ENCODE measurements at places on chromosomes 1 and 21.

GRCh38 chr1:84997667-84998600 lies 1.0 kb upstream of the MCOLN2 start:
- DNase-seq, result no peak

- no peak for DNase-seq
Observed at GRCh38 chr21:15009837-15010363, 54.9 kb downstream of the NRIP1 start.

- no peak for DNase-seq
Observed at GRCh38 chr1:158208586-158209116, 28.0 kb downstream of the CD1D start.

GRCh38 chr21:25331286-25331685 lies 276.0 kb downstream of the MRPL39 start:
- no peak for DNase-seq

DNA sequence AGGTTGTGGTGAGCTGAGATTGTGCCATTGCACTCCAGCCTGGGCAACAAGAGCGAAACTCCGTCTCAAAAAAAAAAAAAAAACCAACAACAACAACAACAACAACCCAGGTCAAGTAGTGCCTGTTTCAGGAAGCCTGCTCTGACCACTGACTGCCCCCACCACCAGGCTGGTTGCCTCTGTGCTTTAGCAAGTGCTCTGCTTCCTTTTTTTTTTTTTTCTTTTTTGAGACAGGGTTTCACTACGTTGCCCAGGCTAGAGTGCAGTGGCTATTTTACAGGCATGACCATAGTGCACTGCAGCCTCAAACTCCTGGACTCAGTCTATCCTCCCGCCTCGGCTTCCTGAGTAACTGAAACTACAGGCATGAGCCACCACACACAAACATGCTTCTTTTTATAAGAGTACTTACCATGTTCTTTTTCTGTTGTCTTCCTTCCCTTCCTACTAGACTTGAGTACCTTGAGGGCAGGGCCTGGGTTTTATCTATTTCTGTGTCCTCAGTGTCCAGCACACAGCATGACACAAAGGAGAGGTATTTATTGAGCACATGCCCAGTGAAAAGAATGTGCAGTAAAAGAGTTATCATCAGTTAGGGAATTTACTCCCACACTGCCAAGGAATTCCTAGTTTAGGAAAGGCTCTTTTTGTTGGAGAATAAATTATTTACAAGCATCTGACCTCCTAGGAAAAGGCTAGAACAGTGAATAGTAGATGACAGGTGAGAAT lies 9.9 kb upstream of the COA7 start:
- DNase-seq, result no peak
